ENCODE measurements at places on chromosomes 12 and 14. TPM values are rescaled to one million over a fixed set of nuclear protein-coding genes. Genes with fewer than 3 reads are reported as not detected.
A peak's percentile ranks its signal among the peaks of the same experiment; 100 is the strongest.

DNA sequence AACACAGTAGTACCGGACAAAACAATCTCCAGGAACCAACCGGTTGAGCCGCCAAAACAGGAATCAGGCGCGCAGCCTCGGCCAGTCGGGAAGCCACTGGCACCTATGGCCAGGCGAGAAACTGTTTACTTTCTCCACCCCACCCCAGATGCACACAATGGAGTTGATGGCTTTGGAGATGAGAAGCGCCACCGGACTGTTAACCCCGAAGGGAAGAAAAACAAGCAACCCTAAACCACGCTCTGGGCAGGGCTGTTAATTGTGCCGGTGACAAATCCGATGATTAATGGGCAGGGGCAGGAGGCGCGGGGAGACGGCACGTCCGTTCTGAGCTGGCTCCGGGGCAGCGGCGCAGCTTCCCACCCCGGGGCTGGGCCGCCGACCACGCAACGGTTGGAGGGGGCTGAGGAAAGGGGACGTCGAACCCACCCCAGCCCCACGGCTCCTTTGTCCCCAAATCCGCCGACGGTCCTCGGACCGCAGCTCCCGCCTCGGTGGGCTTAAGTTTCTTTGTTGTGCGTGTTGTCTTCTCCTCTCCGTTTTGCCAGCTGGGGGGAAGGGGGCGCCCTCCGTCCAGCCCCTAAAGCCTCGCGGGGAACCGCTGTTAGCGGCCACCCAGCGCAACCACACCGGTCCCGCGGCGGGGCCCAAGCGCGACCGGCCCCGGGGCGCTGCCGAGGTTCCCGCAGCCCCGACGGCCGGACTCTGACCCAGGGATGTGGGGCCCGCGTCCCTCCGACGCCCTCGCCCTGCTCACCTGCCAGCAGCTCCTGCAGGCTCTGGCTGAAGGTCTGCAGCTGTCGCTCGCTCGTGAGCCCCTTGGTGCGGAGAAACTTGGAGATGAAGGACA, 790 bp downstream of the BTG1 start:
- DNase-seq: peak; percentile 27

The CD9 gene
- total RNA-seq: 1,428 TPM

The DEPDC4 gene
- 0.20 TPM for total RNA-seq

GRCh38 chr12:108389544-108389943, 50.4 kb upstream of the CMKLR1 start:
- no peak for DNase-seq
